CD4-positive, alpha-beta T cell treated with Interleukin-2 at 100 ng/mL for 4 hours (primary cell): ENCODE measurements at places on chromosomes 4 and X.

DNA sequence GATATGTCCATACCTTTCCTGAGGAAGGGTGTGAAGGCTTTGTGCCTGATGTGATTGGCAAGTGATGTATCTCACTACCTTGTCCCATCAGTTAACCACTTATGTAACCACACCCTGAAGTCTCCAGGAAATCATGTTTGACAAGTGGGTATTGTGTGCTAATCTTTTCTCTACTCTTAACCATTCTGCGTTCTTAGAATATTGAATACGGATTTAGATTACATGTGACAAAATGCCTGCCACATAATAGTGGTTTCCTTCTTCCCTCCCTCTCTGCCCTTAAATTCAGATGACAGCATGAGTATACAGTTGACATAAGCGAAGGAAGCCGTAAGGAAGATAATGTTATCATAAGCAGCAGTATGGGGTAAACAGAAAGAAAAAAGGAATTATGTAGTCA, 108.4 kb downstream of the KLHL8 start:
- DNase-seq = no peak

DNA sequence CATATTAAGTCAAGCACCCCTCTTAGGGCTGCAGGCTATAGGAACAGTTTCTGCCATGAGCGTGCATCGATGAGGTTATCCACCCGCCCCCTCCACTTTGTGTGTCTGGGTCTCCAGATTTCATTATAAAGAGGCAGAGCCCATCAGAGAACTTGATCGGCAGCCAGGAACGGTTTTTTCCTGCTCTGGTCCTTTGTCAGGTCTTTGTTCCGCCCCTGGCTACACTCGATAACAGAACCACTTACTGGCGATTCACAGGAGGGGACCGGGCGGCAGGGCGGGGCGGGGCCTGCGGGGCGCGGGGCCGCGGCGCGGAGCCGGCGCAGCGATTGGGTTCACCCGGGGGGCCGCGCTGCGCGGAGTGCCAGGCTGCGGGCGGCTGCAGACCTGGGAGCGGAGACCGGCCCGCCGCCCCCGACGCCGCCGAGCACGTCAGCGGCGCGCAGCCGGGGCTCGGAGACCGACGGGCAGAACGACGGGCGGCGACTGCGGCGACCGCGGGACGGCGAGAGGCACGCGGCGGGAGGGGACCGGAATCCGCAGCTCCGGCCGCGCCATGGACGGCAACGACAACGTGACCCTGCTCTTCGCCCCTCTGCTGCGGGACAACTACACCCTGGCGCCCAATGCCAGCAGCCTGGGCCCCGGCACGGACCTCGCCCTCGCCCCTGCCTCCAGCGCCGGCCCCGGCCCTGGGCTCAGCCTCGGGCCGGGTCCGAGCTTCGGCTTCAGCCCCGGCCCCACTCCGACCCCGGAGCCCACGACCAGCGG, at the start of gene SLC10A4:
SLC10A4 (plus strand) TSS at position 338 of the 771 bp plus-strand sequence; CDS start at position 557, 219 bp downstream.
- no peak for DNase-seq

- DNase-seq = no peak
Observed at GRCh38 chrX:9770319-9770718, 4.7 kb upstream of the GPR143 start.

GRCh38 chr4:108152980-108153379, 15.8 kb downstream of the LEF1 start:
- no peak for DNase-seq

- no peak for DNase-seq
Observed at GRCh38 chrX:130376077-130376476, 9.4 kb downstream of the GPR119 start.

DNA sequence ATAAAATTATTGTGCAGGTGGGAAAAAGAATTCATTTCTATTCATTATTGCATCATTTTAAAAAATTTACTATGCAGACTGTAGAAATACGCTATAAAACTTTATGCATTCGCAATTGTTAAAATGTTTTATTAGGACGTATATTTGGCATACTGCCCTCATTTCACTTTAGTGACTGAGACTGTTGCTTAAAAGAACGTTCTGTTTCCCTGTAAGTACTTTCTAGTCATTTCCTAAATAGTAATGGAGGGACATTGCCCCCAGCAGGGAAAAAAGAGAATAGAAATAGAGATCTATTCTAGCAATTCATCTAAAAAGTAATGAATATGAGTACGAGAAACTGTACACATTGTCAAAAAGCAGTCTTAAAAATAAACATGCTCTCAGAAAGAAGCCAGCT, 1295.8 kb upstream of the TENM3 start:
- DNase-seq = no peak

DNA sequence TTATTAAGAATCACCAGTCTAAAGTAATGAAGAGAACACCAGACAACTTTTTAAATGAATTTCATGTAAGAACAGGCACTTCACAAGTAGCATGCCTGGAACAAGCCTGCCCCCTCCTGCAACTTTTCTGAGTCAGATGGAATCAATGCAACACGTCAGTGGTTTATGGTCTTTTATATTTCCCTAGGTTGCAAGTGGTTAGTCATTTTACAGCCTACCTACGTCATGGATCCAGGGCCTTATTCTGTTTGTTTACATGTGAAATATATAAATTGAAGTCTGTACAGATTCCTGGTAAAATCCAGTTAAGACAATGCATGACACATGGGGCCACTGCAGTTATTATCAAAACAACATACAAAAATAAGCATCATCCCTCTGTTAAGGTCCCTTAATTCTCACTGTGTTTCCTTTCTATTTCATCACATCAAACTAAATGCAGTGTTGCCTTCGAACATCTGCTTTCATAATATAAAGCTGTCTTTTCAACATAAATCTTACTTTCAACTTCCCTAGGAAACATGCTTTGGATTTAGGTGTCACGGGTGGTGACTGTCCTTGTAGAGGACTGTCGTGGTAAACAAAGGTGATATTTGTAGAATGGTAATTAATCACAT, 309.3 kb downstream of the FRMPD4 start:
- DNase-seq = no peak

- no peak for DNase-seq
Observed at GRCh38 chr4:119310826-119311225, 11.1 kb downstream of the FABP2 start.

DNA sequence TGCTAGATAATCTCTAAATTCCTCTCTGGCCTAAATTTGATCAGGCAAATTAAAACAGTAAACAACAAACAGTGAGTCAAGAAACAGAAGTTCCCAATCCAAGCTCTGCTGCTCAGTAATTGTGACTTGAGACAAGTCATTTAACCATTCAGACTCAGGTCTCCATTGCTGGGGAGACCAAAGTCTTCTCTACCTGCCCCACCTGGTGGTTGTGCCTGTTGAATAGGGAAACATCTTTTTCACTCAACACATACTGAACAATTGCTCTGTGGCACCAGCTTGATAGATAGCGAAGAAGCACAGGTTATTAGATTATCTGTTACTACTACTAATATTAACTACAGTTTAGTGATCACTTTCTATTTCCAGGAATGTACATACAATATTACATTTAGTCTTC, 112.1 kb upstream of the EOLA2 start:
- DNase-seq = no peak

DNA sequence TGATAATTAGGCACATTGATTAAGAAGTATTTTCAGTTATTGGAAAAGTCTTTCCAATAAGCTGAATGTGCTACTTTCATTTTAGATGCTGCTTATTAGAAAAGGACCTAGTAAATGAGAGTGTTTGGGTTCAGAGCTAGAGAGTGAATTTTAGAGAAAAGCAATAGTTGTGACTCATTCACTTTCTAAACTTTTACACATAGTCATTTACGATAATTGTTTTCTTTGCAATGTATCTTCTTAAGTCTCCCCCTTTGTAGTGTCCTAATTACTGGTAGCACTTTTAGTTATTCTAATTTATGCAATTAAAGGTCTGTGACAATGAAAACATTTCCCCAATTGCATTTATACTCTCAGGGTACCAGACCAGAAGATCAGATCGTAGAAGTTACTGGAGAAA, 1.3 kb downstream of the IL21 start:
- DNase-seq = no peak

DNA sequence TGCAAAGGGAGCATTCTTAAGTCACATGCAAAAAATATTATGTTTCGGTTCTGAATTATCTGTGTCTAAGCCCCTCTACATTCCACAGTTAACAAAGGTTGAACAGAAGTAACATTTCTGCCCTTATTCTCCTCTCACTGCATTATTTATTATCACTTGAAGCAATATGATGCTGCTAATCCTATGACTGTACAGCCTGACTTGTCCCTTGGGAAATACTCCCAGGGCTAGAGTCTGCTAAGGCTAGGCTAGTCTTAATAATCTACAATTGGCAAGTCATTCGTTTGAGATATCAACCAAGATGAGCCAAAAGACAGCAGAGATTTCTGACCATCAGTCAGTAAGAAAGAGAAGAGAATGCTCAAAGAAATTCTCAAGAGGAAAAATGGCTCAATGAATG, 226.9 kb upstream of the HCCS start:
- no peak for DNase-seq

- peak; percentile 3 for DNase-seq
Observed at GRCh38 chr4:110622841-110623717, at the start of gene PITX2. PITX2 (minus strand) TSS chr4:110623077; CDS start chr4:110622460, 617 bp downstream.

DNA sequence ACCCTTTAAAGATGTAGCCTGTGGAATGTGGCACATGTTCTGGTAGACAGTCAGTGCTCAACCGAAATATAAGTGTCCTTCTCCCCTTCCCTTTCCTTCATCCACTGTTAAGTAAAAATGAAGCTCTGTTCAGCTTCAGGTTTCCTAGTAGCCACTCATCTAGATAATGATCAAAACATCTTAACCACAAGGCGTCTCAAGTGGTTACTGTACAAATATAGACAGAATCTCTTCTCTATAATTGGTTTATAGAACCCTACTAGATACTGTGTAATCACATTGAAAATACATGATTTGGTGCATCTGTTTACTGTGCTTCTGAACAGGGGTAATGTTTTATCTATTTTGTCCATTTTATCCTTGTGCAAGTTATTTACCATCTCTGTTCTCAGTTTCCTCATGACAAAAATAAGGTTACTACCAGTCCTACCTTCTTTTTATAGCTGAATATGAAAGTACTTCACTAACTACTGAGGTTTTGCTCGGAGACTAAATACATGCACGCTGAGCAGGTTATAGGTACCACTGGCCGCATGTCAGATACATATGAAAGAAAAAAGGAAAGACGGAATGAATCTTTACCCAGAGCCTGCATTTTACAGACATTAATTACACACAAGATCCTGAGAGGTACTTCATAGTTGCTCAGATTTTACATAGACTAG, 20.3 kb upstream of the SLC25A4 start:
- no peak for DNase-seq

DNA sequence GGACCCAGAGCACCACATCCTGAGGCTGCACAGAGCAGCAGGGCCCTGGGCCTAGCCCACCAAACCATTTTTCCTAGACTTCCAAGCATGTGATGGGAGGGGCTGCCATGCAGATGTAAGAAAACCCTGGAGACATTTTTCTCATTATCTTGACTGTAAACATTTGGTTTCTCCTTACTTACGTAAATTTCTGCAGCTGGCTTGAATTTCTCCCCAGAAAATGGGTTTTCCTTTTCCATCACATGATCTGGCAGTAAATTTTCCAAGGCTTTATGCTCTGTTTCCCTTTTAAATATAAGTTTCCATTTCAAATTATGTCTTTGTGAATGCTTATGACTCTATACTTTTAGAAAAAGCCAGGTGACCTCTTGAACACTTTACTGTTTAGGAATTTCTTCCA, 945.9 kb upstream of the NDST4 start:
- DNase-seq = no peak

DNA sequence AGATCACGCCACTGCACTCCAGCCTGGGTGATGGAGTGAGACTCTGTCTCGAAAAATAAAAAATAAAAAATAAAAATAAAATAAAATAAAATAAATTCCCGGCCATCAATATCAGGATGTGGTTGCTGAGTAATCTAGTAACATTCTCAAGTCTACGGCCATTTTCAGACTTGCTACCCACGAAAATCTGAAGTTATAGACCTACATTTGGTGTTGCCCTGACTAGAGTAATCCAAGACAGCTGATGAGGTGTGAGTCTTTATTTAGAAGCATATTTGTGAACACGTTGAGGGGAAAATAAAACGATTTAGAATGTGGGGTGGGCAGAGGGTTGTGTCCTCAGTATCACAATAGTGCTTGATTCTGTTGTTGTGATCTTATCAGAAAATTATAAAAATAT, 130.2 kb upstream of the MID1 start:
- DNase-seq = no peak

DNA sequence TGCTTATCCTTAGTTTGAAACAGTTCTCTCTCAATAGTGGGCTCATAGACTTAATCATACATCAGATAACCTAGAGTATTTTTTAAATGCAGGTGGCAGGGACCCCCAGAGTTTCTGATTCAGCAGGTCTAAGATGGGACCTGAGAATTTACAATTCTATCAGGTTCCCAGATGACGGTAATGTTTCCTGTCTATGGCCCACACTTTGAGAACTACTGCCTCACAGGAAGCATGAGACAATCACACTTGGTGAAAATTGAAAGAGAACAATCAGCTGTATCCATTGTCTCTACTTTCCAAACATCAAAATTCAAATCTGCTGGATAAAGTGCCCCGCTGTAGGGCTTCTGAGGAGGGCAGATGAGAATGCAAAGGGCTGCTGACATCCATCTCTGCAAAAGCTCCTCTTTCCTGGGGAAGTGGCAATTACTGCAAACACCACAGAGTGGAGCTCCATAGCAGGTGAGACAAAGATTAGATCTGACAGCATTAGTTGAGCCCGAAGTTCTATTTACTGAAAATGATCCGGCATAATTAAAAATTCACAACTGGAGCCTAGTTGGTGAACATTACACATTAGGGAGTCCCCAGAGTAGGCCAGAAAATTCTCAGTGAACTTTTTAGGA, 187.8 kb upstream of the MBNL3 start:
- no peak for DNase-seq

GRCh38 chrX:115960440-115961084, 210.0 kb upstream of the AGTR2 start:
- no peak for DNase-seq

- DNase-seq = no peak
Observed at GRCh38 chrX:30217465-30217864, 2.1 kb downstream of the MAGEB2 start.

- DNase-seq = no peak
Observed at GRCh38 chr4:139576219-139576618, 20.2 kb upstream of the SETD7 start.

DNA sequence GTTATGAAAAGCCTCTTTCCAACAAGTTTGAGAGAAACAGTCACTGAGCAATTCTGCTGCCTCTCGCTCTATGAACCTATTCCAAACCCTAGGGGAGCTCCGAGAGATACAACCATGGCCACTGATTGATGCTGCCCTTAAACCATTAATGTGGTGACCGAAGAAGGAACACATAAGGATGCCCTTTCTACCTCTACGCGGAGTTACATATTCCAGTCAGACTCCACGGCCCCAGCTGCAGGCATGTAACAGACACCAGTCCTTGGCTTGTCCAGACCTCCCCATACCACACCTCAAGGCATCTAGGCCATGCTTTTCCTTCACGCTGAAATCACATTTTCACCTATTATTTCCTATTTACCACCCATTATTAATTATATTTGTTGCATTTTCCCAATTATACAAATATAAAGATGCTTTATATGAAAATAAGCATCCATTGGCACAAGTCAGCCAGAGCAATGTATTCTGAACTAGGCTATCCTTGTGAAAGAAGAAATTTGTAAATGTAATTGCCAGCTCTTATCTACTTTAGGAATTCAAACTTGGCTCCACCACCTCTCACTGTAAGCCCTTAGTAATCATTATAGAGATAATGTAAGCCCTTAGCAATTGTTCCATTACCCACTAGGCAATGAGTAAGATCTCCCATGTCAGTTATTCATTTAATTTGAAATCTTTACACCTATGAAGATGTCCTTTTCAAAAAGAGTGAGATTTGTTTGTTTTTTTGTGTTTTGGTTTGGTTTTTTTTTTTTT, 338.4 kb downstream of the NR3C2 start:
- no peak for DNase-seq

GRCh38 chr4:99047710-99048109, 40.9 kb downstream of the ADH5 start:
- DNase-seq = no peak
